Left lung (tissue), 14 donors: ENCODE measurements at places on chromosomes 3 and 15. TPM values are rescaled to one million over a fixed set of nuclear protein-coding genes. Genes with fewer than 3 reads are reported as not detected.

The PLSCR2 gene
- total RNA-seq: 1.2 TPM

The HESX1 gene
- 0.47 TPM for total RNA-seq

The SLC2A2 gene
- total RNA-seq: not detected

The CLCN2 gene
- total RNA-seq: 5.6 TPM

The GOLGA6B gene
- not detected for total RNA-seq

The NTRK3 gene
- total RNA-seq: 4.5 TPM

The GOLGA8H gene
- total RNA-seq: 1.1 TPM

DNA sequence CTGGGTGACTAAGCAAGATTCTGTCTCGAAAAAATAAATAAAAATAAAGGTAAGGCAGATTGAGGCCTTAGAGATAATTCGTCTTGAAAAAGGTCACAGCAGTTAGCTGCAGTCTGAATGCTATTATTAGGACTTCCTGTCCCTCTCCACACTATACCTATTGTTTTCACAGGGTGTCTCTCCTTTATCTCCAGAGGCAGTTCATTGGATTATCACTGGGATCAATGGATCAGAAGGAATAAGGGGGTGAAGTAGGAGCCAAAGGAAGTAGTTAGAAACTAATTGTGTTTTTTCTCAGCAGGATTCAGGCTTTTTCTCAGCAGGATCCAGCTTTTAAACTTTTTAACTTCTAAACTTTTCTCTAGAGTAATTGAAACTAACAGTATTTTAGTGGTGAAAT is 326.9 kb downstream of the IL5RA start:
- no peaks in the 10 kb centered on the region for H3K27me3 ChIP-seq
- DNase-seq: no peak
- H3K36me3 ChIP-seq: no peaks in the 10 kb centered on the region
- H3K4me3 ChIP-seq: no peak overlapping the region
- no peaks in the 10 kb centered on the region for H3K4me1 ChIP-seq
- H3K27ac ChIP-seq: no peak overlapping the region

DNA sequence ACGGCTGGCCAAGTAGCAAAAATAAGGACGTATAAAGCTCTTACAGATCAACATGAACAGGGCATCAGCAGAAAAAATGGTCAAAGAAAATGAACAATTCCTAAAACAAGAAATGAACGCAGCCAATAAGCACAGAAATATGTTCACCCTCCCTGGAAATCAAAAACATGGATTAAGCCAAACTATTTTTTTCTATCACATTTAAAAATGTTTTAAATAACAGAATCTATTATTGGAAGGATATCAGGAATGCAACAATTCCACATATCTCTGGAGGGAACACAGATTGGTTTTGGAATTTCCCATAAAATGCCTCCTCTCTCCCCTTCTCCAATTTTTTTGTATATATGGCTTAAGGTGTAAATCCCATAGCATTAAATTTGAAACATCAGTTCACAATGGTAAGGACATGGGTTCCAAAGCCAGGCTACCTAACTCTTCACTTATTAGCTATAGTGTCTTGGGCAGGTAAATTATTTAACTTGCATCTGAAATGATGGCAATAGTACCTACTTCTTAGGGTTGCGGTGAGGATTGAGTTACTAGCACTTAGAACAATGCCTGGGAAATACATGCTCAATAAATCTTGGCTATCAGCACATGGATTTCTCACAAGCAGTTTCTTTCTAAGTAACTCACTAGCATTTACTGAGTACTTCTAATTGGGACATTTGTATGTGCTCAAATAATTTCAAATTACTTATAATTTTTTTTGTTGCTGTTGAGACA is 10.1 kb downstream of the UACA start:
- H3K27me3 ChIP-seq: no peaks in the 10 kb centered on the region
- no peak for DNase-seq
- H3K4me3 ChIP-seq: no peak overlapping the region
- H3K27ac ChIP-seq: no peak overlapping the region

DNA sequence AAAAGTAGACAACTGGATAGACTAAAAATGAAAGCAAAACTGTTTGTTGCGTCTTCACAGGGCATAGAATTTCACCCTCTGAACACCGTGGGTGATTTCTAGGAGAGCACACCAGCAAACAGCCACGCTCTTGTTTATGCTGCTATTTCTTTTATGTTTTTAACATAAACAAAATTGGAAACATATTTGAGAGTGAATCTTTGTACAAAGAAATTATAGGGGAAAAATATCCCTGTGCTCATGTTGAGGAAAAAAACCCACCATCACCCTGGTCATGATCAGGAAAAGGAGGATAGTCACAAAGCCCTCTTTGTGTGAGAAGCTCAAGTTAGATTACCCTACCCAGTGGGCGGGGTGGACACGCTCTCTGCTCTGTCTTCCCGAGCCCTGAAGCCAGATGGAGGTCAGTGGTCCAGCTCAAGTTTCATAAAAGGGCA is 313.3 kb downstream of the SATB1 start:
- DNase-seq: no peak
- H3K27me3 ChIP-seq: no peaks in the 10 kb centered on the region
- H3K4me1 ChIP-seq: no peaks in the 10 kb centered on the region
- no peak overlapping the region for H3K4me3 ChIP-seq
- H3K36me3 ChIP-seq: no peaks in the 10 kb centered on the region

GRCh38 chr15:67396114-67396513 is 124.8 kb upstream of the C15orf61 start:
- H3K27me3 ChIP-seq: no peaks in the 10 kb centered on the region
- DNase-seq: no peak
- peaks cover 4% of the 10 kb centered on the region for H3K4me1 ChIP-seq

- no peak for DNase-seq
- H3K36me3 ChIP-seq: no peaks in the 10 kb centered on the region
- H3K4me3 ChIP-seq: no peak overlapping the region
- no peak overlapping the region for H3K27ac ChIP-seq
- no peaks in the 10 kb centered on the region for H3K4me1 ChIP-seq
Measured at GRCh38 chr3:196225763-196226364, 9.5 kb downstream of the SLC51A start.

GRCh38 chr3:98209244-98209643 is 42.7 kb downstream of the OR5H15 start:
- H3K4me3 ChIP-seq: no peak overlapping the region
- DNase-seq: no peak
- no peaks in the 10 kb centered on the region for H3K27me3 ChIP-seq
- no peak overlapping the region for H3K27ac ChIP-seq
- no peaks in the 10 kb centered on the region for H3K4me1 ChIP-seq

DNA sequence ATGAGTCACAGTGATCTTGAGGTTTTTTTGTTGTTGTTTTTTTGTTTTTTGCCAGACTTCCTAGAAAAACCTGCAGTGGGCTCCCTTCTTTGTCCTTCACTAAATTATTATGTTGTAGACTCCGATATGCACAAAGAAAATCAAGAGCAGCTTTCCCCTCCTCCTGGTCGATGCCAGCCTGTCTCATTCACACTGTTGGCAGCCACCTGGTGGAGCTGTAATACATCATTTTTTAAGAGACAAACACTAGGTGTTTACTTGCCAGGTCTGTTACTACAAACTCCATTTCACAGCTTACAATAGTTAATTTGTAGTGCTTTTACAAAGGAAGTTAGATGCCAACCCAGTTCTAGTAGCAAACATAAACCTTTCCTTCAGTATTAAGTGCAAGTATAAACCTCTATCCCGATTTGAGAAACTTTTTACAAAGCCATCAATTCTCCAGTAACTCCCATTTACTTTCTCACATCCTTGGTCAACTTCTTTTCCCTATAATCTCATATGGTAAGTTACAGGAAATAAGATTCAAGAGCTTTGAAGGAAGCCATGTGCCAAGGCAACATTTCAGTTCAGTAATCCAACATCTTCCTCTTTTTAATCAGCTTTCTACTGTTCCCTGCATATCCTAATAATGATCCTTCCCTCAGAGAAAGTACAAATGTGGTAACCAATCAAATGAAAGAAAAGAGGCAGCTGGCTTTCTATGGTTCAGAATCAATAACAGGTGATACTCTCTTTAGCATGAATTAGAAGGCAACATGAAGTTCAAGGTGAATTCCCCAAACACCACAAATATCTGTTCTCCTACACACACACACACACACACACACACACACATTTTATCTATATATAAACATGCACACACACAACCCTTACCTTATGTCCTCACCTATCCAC is 14.0 kb downstream of the AAGAB start:
- H3K36me3 ChIP-seq: peaks cover 2% of the 10 kb centered on the region
- peaks cover 33% of the 10 kb centered on the region for H3K4me1 ChIP-seq
- DNase-seq: no peak
- H3K27ac ChIP-seq: no peak overlapping the region
- H3K4me3 ChIP-seq: no peak overlapping the region

GRCh38 chr3:104885214-104885814 is 481.4 kb upstream of the ALCAM start:
- no peaks in the 10 kb centered on the region for H3K27me3 ChIP-seq
- H3K36me3 ChIP-seq: no peaks in the 10 kb centered on the region
- no peaks in the 10 kb centered on the region for H3K4me1 ChIP-seq
- H3K4me3 ChIP-seq: no peak overlapping the region

GRCh38 chr3:95319921-95320494 is 1257.1 kb downstream of the NSUN3 start:
- no peak for DNase-seq
- no peak overlapping the region for H3K4me3 ChIP-seq
- H3K4me1 ChIP-seq: no peaks in the 10 kb centered on the region
- no peaks in the 10 kb centered on the region for H3K36me3 ChIP-seq
- H3K27me3 ChIP-seq: no peaks in the 10 kb centered on the region

- H3K27ac ChIP-seq: no peak overlapping the region
- H3K27me3 ChIP-seq: no peaks in the 10 kb centered on the region
- no peaks in the 10 kb centered on the region for H3K4me1 ChIP-seq
- DNase-seq: no peak
- H3K36me3 ChIP-seq: no peaks in the 10 kb centered on the region
Measured at GRCh38 chr3:152706991-152707713, 127.8 kb upstream of the P2RY1 start.

- H3K27me3 ChIP-seq: peaks cover 8% of the 10 kb centered on the region
- no peak for DNase-seq
- peaks cover 37% of the 10 kb centered on the region for H3K4me1 ChIP-seq
- H3K27ac ChIP-seq: no peak overlapping the region
- no peak overlapping the region for H3K4me3 ChIP-seq
Measured at GRCh38 chr15:74400915-74401757, 32.6 kb downstream of the SEMA7A start.

DNA sequence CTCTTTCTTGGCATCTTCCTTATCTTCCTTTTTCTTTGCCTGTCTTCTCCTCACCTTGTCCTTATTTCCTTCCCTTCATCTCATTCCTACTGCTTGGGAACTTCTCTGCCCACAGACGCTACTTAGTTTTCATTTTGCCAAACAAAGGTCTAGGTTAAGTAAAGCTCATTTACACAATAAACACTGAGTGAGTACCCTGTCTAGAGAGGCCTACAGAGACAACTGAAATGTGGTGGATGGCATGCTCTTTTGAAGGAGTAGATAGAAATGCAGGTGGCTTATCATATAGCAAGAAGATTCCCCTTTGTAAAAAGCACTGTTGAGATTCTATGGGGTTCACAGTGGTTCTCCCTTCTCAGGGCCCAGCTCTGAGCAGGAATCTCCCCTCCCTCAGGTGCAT is 319.0 kb downstream of the CNTN3 start:
- no peaks in the 10 kb centered on the region for H3K36me3 ChIP-seq
- no peaks in the 10 kb centered on the region for H3K4me1 ChIP-seq
- no peak overlapping the region for H3K27ac ChIP-seq
- H3K27me3 ChIP-seq: no peaks in the 10 kb centered on the region
- H3K4me3 ChIP-seq: no peak overlapping the region
- DNase-seq: no peak

DNA sequence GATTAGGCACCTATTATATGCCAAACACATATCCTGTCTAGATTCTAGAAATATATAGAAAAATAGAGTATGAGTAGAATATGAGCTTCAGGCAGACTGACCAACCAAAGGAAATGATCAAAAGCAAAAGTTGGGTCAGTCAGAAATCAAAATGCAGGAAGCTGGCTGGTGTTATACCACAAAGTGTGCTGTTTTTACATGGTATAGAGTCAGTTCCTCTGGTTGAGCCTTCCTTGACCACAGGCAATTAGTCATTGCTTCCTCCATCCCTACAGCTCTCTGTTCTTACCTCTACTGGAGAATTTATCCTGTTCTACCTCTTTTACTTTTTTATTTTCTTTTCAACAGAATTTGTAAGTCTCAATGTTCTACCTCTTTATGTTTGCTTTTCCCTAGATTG is 149.8 kb downstream of the TMCO5A start:
- no peak overlapping the region for H3K4me3 ChIP-seq
- DNase-seq: no peak
- H3K27me3 ChIP-seq: no peaks in the 10 kb centered on the region
- no peaks in the 10 kb centered on the region for H3K36me3 ChIP-seq
- peaks cover 4% of the 10 kb centered on the region for H3K4me1 ChIP-seq
- H3K27ac ChIP-seq: no peak overlapping the region

- DNase-seq: no peak
- no peaks in the 10 kb centered on the region for H3K36me3 ChIP-seq
- no peaks in the 10 kb centered on the region for H3K4me1 ChIP-seq
- no peak overlapping the region for H3K4me3 ChIP-seq
- H3K27me3 ChIP-seq: no peaks in the 10 kb centered on the region
- H3K27ac ChIP-seq: no peak overlapping the region
Measured at GRCh38 chr15:82184355-82184754, 78.2 kb downstream of the EFL1 start.
